ENCODE measurements at places on chromosomes 6 and 20.

- no peak for DNase-seq
Measured at GRCh38 chr6:107154131-107154800, 39.0 kb upstream of the BEND3 start.

DNA sequence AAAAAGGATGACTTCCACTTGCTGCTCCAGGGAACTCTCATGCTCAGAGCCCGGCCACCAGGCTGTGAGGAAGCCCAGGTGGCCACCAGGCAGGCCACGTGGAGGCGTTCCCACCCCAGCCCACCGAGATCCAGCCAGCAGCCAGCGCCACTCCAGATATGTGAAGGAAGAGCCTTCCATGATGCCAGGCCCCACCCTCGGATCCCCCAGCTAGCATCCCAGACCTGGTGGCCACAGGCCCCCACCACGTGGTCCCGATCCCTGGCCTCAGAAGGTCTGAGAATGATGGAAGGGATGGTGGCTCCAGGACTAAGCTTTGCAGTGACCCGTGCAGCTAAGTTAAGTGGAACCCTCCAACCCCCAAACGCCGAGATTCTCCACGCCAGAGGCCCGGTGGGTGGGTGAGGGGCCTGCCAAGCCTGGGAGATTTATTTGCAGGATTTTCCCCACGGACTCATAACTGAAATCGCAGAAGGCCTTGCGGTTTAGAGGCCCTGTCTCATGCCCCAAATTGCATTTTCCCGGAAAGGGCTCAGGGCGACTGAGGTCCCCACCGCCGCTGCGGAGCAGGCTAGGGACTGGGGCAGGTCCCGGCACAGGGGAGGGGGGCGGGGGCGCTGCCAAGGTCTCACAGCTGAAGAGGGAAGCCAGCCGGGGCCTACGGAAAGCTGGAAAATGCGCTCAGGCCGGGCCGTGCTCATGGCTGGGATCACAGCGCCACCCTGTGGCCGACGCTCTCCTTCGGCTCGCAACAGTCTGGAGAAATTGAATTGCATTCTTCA is 31.1 kb upstream of the CST7 start:
- DNase-seq, result no peak

DNA sequence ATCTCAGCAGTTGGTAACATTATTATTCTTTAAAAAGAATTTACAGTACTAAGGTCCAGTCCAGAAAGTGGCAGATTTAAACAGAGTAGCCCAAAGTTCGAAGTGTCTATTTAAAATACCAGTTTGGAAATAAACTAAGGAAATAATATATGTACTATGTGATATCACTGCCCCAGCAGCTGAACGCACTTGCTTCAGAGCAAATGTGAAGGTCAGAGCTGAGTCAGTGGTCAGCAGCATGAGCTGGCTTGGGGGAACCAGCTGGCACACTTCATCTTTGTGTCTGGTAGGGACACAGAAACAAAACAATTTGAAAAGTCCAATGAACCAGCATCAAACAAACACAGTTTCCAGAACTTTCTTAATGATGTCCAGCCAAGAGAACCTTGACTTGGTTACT is 15.4 kb downstream of the TMEM14B start:
- DNase-seq, result no peak

GRCh38 chr6:157981395-157982101 is at the start of gene SYNJ2:
Gene SYNJ2 (plus strand): TSS chr6:157981863. CDS start chr6:157981962, 99 bp downstream.
- no peak for DNase-seq

DNA sequence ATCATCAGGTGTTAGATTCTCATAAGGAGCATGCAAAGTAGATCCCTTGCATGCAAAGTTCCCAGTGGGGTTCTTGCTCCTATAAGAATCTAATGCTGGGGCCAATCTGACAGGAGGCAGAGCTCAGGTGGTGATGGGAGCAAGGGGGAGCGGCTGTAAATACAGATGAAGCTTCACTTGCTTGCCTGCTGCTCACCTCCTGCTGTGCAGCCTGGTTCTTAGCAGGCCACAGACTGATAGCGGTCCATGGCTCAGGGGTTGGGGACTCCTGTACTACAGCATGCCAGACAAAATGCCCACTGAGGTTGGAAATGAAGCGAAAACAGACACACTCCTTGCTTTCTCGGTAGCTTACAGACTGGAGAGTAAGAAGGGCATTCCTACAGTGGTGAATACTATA is 386.8 kb downstream of the PLCB1 start:
- DNase-seq, result no peak

DNA sequence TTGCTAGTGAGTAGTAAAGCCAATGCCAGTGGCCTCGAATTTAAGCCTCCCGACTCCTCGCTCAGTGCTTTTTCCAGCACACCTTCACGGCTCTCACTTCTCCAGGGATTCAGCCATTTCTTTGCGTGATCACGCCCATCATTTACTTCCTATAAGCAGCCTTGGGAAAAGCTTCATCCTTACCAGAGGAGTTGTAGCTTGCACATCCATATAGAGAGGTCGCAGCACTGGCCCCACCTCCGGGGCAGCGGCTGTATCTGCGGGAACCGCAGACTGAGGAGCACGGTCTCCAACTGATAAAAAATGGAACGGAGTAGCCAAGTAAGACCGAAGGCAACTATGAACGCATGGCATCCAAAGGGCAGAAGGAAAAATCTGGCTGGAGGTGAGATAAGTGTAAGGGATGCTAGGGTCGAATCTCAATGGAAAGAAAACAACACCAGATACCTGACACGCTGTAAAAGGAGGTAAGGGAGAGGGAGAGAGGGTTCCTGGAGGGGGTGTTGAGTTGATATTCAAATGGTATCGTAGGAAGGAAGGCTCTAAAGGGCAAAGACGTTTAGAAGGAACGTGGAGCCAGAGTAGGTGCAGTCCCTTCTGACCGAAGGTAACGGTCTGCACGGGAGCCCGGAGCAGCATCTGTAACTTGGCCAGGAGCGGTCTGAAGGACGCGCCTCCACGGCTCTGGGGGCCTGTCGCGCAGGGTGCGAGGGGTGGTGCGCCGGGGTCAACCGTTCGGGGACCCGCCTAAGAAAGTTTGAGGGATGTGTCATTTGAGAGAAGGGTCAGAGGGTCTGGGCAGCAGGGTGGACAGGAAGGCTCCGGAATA is 640 bp downstream of the NFS1 start:
- no peak for DNase-seq

- no peak for DNase-seq
Measured at GRCh38 chr20:1499528-1500420, 8.6 kb upstream of the SIRPB2 start.

DNA sequence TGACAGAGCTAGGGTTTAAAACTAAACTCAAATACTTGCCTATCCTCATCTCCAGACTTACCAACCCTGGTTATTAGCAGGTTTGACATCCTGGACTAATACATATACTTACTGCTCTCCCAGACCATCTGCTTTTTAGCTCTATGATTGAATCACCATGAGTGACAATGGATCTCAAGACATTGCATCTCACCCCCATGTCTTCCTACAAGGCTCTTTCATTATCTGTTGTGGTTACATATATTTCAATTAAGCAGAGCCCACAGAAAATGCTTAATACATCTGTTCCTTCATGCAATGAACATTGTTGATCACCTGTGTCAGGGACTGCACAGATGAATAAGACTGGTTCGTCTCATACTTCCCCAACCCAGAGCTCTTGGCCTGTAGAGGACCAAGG is 19.4 kb downstream of the SAMD3 start:
- DNase-seq, result no peak

DNA sequence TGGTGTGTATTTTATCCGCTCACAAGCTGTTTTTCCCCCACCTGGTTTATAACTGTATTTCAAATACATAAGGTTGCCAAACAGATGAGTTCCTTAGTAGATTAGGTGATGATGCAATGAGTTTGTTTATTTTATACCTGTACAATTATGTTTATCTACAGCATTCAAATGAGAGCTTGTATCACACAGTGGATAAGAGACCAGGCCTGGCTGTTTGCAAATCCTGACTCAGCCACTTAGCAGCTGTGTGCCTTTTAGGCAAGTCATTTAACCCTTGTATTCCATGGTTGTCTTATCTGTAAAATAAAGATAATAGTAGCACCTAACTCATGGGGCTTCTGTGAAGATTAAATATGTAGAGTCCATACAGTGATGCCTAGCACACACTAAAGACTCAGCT is 143.7 kb downstream of the MOXD1 start:
- no peak for DNase-seq

DNA sequence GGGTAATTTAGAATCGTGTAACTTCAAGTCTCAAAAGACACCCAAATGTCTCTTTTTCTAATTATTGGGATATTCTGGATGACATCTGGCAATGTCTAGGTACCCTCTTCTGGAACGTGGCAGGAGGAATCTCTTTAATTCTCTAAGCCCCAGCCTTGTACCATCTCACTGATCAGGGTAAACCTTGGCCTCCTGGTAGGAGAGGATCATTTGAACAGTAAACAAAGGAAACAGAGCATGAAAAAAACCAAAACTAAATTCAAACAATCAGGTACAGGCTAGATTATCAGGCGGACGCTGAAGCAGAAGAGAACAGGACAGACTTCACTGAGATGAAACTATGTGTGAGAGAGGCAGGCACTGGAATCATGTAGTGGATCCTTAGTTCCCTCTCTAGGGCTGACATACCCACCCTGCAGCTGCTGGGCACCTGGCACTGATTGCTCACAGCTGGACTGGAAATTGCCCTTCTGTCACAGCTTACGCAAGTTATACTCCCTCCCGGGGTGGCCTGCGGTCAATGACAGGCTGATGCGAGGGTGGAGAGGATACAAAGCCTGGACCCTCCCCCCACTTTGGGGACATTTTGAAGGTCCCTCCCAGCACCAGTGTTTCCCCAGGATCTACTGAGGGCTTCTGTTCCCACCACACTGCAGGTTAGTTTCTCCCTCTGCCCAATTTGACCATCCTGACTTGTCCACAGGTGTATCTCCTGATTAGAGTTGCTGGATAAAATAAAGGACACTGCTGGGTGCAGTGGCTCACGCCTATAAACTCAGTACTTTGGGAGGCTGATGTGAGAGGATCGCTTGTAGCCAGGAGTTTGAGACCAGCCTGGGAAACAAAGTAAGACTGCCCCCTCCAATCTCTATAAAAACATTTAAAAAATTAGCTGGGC is 20.6 kb upstream of the ZBTB24 start:
- no peak for DNase-seq

- DNase-seq, result no peak
Measured at GRCh38 chr20:53734006-53734688, 140.5 kb upstream of the ZNF217 start.

GRCh38 chr6:166411721-166412151 is 29.0 kb upstream of the MPC1 start:
- no peak for DNase-seq

GRCh38 chr6:78559056-78559455 is 308.3 kb upstream of the IRAK1BP1 start:
- DNase-seq, result no peak

GRCh38 chr20:19757487-19758132 is 448 bp upstream of the RIN2 start:
- no peak for DNase-seq

DNA sequence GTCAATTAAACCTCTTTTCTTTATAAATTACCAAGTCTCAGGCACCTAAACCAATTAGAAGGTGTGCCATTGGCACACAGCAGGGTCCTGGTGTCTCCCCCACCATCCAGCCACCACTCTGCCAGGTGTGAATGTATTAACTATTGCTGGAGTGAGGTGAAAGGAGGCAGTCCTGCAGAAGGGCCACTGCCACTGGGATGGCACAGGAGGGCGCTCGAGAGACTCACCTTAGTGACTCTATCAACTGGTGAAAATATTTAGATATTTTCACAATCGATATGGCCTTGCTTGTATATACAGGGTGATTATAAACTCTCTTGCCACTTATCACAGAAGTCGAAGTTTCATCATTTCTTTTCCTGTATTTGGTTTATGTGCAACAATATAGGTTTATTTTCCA is 145.6 kb upstream of the ESR1 start:
- no peak for DNase-seq

DNA sequence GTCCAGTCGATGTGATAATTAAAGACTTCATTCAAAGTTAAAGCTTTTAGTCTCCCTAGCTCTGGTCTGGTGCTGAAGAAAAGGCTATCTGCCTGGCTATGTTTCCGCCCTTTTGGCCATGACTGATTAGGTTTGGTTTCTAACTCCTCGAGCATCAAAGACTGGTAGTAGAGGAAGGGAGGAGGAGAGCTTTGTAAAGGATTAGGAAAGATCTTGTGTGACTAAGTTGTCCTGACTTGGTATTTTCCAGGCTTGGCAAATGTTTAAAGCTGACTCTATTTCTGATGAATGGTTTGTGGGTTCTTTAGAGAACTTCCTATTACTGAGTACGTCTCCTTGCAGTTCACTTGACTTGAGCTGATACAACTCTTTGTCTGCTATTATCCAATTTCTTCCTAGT is 312.9 kb downstream of the GJA1 start:
- DNase-seq, result peak; percentile 76

GRCh38 chr20:31474758-31475427 is at the start of the genes DEFB124 and REM1:
Gene DEFB124 (minus strand): TSS chr20:31475127. CDS start chr20:31473013, 2,114 bp downstream.
Gene REM1 (plus strand): TSS chr20:31475288. CDS start chr20:31476446, 1,158 bp downstream.
- DNase-seq, result no peak

- DNase-seq, result no peak
Measured at GRCh38 chr6:162871966-162872365, 144.2 kb downstream of the PACRG start.

DNA sequence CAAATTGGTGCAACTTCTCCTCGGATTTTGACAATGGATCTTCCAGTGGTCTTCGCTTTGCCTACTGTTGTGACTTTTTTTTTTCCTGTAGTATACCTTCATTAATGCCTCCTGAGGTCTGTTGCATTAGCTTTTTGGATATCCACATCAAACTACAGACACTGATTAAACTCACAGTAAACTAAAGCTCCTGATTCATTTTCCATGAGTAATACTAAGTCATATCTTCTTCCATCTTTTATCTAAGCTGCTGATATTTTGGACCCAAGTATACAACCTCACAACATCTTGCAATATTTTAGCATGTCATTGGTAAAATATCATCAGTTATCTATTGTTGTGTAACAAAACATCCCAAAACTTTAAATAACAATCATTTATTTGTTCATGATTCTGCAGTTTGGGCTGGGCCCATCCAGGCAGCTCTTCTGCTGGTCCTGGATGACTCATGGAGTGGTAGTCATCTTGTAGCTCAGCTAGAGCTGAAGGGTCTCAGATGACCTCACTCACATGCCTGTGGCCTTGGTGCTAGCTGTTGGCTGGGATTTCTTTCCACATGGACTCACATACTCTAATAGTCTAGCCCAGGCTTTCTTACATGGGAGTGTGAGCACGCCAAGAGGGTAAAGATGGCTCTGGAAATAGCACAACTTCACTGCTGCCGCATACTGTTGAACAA is 78.3 kb upstream of the SRSF6 start:
- peak; percentile 79 for DNase-seq

GRCh38 chr6:132669690-132670291 is 10.8 kb upstream of the TAAR1 start:
- peak; percentile 2 for DNase-seq
